ENCODE measurements at places on chromosomes 5 and 9. TPM values are rescaled to one million over a fixed set of nuclear protein-coding genes. Genes with fewer than 3 reads are reported as not detected.

- H3K4me3 ChIP-seq, result no peak overlapping the region
- no peak overlapping the region for H3K27ac ChIP-seq
- no peaks in the 10 kb centered on the region for H3K27me3 ChIP-seq
- DNase-seq, result no peak
- H3K4me1 ChIP-seq, result no peaks in the 10 kb centered on the region
Measured at GRCh38 chr5:153079396-153079795, 411.1 kb upstream of the GRIA1 start.

Gene GPR150
- 0.41 TPM for total RNA-seq

DNA sequence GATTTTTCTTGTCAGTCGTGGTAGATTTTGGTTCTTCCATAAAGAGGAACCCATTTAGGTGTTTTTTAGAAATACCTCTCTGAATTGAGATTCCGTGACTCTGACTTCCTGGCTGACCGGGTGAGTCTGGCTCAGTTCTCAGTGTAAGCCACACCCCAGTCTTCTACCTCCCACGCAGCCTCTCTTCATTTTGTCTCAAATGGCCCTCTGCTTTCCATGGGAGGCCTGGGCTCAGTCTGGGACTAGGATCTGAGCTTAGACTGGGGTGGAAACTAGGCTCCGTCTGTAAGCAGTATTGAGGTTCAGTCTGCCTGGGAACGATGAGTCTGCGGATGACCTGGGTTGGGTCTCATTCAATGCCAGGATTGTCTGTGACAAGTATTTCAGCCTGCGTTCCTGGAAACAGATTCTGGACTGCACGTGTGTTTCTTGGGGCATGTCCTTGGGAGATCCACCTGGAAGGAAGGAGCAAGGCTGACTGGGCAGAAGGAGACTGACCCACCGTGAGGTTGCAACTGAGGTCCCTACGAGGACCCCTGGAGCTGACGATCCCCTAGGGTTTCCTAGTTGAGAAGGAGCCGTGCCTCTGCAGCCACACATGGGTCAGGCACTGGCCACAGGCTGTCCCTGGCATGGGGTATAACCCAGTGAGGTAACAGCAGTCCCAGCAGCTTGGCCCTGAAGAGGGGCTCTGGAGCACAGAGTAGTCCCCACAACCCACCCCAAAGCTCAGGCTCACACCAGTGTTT, 12.4 kb upstream of the CRB2 start:
- no peaks in the 10 kb centered on the region for H3K36me3 ChIP-seq
- no peak overlapping the region for H3K4me3 ChIP-seq
- H3K27me3 ChIP-seq, result peaks cover 5% of the 10 kb centered on the region
- DNase-seq, result no peak
- no peaks in the 10 kb centered on the region for H3K4me1 ChIP-seq

Gene OBP2B
- total RNA-seq, result 0.32 TPM

Gene TMEM252
- total RNA-seq, result not detected

DNA sequence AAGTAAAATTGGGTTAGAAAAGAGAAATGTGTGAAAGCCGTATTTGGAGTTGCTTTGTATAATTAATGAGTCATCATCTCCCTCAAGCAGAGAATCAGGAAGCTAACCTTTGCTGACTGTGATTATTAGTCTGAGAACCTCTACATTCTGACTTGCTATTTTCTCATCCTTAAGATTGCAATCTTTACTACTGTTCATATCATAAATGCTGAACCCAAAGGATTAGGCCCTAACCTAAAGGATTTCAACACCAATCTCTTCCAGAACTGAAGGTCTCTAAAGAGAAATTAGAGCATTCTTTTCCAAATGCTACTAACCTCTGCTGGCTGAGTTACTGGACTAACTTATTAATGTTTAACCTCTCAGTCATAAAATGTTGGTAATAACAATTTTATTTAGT, 538.1 kb upstream of the MEF2C start:
- H3K27me3 ChIP-seq, result no peaks in the 10 kb centered on the region
- H3K27ac ChIP-seq, result no peak overlapping the region
- no peaks in the 10 kb centered on the region for H3K36me3 ChIP-seq
- H3K4me1 ChIP-seq, result no peaks in the 10 kb centered on the region

DNA sequence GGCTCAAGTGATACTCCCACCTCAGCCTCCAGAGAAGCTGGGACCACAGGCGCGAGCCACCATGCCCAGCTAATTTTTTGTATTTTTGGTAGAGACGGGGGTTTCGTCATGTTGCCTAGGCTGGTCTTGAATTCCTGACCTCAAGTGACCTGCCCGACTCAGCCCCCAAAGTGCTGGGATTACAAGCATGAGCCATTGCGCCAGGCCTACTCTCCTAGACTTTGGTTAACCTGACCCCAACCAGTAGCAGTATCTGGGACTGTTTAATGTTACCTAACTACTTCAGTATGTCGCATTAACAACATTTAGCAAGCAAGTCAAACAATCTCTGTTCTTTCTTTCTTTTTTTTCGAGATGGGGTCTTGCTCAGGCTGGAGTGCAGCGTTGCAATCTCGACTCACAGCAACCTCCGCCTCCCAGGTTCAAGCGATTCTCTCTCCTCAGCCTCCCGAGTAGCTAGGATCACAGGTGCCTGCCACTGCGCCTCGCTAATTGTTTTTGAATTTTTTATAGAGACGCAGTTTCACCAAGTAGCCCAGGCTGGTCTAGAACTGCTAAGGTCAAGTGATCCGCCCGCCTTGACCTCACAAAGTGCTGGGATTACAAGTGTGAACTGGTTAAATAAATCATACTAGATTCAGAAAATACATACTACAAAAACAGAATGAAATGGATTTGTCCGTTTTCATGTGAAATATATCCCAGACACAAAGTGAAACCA, 2.0 kb downstream of the AK3 start:
- no peaks in the 10 kb centered on the region for H3K27me3 ChIP-seq
- peaks cover 29% of the 10 kb centered on the region for H3K4me1 ChIP-seq
- no peak overlapping the region for H3K27ac ChIP-seq
- no peaks in the 10 kb centered on the region for H3K36me3 ChIP-seq
- DNase-seq, result no peak

DNA sequence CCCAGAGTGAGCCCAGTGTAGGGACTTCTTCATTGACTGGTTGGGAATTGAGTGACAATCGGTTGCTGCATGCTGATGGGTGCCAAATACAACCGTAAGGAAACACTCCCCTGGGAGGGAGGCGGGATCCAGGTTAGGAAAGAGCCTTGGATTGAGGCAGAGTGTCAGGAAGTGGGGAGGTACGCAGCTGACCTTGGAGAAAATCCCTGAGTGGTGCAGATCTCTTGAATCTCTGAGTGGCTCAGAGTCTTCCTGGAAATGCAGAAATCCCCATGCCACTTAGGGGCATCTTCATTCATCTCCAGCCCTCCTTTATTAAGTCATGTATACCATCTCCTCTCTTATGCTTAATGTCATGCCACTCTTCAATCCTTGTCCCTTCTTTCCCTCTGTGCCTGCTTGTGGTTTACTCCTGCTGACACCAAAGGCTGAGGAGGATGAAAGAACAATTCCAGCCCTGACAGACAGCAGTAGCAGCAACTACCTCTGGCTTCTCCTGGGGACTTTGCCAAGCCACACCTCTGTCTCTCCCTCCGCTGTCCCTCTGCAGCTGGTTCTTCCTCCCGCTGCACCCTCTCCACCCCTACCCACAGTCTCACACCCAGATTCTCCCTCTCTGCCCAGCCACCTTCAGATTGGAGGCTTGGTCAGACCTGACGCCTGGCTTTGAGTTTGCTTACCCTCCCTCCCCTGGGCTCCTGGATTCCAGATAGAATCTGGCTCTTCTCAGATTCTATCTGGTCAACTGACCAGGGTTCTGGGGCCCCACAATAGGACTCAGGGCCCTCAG, 14.1 kb upstream of the LCP2 start:
- no peaks in the 10 kb centered on the region for H3K36me3 ChIP-seq
- H3K4me1 ChIP-seq, result peaks cover 33% of the 10 kb centered on the region
- no peak for DNase-seq
- no peak overlapping the region for H3K4me3 ChIP-seq
- H3K27me3 ChIP-seq, result no peaks in the 10 kb centered on the region

- no peaks in the 10 kb centered on the region for H3K27me3 ChIP-seq
- no peaks in the 10 kb centered on the region for H3K36me3 ChIP-seq
Measured at GRCh38 chr5:128586848-128587247, 48.8 kb upstream of the FBN2 start.

DNA sequence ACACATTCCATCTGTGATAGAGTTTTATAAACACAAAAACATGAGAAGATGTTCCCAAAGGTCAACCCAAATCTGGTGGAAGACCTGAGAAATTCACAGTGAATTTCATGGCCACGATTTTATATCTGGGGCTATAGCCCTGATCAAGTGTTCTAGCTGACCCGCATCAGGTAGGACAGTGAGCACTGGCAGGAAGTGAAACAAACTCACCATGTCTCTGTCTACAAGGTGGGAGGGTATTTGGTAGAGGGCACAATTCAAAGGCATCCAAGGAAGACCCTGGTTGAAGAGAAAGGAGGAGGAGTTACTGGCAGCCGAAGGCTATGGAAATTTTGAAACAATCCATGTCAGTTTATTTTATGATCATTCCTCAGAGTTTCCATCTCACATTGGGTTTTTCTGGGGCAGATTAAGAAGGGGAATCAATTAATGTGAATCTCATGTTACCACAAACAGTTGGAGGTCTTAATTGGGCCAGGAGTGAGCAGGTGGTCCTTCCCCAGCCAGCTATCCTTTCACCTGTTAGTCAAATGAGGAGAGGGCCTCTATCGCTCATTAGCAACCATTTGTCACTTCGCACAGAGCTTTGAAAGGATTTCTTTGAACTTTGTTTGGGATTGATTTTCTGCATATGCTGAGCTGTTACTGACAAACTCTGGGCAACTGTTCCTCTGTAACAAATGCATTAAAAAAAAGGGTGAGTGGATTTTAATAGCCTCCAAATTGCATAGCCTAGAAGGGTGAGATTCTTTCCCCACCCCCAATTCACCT, 612.0 kb upstream of the CLINT1 start:
- no peak overlapping the region for H3K4me3 ChIP-seq
- H3K27ac ChIP-seq, result no peak overlapping the region
- H3K4me1 ChIP-seq, result no peaks in the 10 kb centered on the region
- no peak for DNase-seq
- no peaks in the 10 kb centered on the region for H3K27me3 ChIP-seq

Gene SPATA6L
- 7.6 TPM for total RNA-seq

GRCh38 chr5:40654377-40654991, 25.2 kb upstream of the PTGER4 start:
- no peak overlapping the region for H3K4me3 ChIP-seq
- DNase-seq, result no peak
- no peaks in the 10 kb centered on the region for H3K36me3 ChIP-seq
- H3K4me1 ChIP-seq, result no peaks in the 10 kb centered on the region
- H3K27ac ChIP-seq, result no peak overlapping the region
- H3K27me3 ChIP-seq, result no peaks in the 10 kb centered on the region

GRCh38 chr5:139810341-139811273, 15.0 kb downstream of the PSD2 start:
- no peaks in the 10 kb centered on the region for H3K27me3 ChIP-seq
- no peaks in the 10 kb centered on the region for H3K36me3 ChIP-seq
- no peaks in the 10 kb centered on the region for H3K4me1 ChIP-seq
- no peak overlapping the region for H3K27ac ChIP-seq
- no peak overlapping the region for H3K4me3 ChIP-seq
- no peak for DNase-seq
